ENCODE measurements at places on chromosomes 1 and 21.

DNA sequence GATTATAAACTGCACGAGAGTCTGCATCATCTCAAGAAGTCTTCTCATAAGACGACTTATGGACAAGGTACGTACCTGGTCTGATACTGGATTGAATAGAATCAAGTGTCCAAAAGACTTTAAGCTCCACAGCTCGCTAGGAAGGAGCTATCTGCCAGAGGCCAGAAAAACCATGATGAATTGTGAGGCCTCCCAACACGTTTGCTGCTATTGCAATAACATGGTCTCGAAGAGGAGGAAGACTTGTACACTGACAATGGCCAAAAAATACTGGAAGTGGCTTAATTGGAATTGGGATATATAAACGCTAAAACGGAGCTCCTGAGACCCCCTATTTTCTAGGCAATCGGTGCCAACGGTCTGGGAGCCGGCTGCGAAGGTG, 534 bp downstream of the DNAJC28 start:
- DNase-seq = no peak

DNA sequence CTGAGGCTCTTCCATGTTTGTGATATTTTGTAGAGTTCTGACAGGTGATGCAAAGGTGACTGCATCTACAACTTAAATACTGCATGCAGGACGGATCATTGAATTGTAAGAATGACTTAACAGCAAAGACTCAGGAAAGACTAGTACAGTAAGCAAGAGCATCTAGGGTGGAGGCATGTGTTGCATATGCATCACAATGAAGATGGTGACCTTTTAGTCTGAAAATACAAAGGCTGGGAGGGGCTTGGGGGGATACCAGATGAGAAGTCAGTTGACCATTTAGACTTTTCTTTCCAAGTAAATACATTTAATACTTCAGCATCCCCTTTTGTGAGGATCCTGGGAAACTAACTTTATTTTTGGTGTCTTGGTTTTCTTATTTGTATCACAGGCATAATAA, 145.5 kb downstream of the NUF2 start:
- DNase-seq = no peak

DNA sequence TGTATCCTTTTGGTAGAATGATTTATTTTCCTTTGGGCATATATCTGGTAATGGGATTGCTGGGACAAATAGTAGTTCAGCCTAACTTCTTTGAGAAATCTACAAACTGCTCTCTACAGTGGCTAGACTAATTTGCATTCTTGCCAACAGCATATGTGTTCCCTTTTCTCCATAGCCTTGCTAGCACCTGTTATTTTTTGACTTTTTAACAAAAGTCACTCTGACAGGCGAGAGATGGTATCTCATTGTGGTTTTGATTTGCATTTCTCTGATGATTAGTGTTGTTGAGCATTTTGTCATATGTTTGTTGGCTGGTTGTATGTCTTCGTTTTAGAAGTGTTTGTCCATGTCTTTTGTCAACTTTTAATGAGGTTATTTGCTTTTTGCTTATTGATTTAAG, 99.8 kb downstream of the UCK2 start:
- no peak for DNase-seq

GRCh38 chr1:242189591-242189990, 190.7 kb upstream of the MAP1LC3C start:
- DNase-seq = no peak

DNA sequence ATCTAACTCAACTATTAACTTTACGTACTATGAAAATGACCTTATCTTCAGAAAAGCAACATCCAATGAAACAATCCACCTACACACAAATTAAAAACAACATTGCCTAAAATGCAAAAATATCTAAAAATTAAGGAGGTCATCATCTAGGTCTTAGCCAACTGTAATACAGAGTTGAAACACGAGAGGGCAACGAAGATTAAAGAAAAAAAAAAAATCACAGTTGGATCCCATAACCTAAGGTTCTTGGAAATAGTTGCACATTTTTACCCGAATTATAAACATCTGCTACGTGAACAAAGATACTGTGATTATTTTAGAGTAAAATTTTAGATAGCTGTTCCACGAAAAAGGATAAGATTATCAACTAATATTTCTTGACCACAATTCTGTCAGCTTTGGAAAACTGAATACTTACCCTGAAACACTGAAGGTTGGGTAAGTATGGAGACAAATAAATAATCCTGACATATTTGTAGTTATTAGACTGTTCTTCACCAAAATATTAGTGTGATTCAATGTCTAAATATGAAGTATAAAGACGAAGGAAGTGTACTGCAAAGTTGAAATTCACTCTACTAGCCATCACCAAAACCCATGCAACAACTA, 88.0 kb upstream of the AK4 start:
- peak; percentile 4 for DNase-seq

DNA sequence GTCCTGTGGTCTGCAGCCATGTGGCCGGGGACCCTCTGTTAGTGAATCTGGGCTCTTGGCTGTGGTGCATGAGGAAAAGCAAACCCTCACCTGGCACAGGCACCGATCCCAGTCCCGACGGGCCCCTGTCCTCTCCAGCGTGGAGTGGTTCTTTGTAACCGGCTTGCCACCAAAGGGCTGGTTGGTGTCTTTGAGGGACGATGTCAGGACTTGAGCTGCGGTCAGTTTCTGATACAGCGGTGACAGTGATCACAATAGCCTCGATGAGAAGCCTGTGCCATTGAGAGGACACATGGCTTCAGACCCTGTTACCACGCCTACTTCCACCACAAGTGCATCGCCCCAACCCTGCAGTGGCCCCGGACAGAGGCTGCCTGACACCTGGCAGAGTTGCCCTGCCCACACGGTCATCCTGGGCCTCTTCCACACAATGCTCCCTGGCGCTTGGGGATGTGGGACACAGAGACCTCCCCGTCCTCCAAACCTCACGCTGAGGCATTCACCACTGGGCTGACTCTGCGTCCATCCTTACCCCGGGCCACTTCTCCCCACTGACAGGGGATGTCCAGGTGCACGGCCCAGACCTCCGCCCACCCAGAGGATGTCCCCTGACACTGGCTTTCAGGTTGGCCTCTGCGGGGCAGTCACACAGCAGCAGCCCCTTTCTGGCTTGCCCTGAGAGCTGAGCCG, 18.8 kb upstream of the ACTRT2 start:
- DNase-seq = no peak

DNA sequence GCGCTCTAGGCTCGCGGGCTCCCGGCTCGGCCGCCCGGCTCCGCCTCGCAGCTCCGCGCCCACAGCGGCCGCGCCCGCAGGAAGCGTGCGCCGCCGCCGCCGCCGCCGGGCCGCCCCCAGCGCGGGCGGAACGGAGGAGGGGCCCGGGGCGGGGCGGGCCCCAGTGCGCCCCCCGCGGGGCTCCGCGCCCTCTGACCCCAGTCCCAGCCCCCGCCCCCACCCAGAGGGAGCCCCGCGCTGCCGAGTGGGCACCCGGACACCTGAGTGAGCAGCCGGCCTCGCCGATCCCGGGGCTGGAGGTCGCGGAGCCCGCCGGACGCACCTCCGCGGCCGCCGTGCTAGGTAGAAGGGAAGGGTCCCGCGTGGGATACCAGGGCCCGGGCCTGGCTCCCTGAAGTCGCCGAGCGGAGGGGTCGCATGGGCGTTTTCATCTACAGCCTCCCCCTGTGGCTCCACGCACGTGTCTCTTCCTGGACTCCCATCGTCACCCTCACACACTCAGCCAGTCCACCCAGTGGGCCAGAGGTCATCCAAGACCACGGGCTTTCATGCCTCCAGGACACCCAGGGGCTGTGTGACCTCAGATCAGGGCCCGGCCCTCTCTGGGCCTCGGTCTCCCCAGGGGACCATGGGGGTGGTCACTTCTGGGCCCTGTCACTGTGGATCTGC, at the start of gene SDC3:
TSS of gene SDC3 (minus strand) at position 63 of the 669 bp plus-strand sequence. CDS start 172 bp downstream, outside the sequence.
- no peak for DNase-seq

GRCh38 chr1:215905493-215906115, 338.5 kb downstream of the KCTD3 start:
- peak; percentile 65 for DNase-seq

DNA sequence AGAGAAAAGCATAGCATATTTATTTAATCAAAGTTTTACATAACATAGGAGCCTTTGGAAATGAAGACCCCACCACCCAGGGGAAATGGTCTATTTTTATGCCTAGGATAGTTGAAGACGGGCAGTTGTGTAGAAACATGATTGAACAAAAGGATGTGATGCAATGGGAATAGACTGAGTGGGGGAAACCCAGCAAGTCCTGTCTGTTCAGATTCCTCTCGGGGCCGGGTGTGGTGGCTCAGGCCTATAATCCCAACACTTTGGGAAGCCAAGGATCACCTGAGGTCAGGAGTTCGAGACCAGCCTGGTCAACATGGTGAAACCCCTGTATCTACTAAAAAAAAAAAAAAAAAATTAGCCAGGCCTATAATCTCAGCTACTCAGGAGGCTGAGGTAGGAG, 298.3 kb downstream of the MATN1 start:
- DNase-seq = no peak

DNA sequence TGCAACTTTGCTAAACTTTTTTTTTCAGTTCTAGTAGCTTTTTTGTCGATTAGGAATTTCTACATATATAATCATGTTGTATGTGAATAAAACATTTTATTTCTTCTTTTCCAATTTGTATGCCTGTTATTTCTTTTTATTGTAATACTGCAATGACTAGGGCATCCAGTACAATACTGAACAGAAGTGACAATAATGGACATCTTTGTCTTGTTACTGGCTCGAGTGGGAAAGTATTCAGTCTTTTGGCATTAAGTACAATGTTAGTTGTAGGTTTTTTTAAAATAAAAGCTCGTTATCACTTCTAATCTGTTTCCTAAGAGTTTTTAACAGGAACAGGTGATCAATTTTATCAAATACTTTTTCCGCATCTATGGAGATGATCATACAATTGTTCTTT, 9.8 kb downstream of the STPG1 start:
- no peak for DNase-seq

GRCh38 chr1:5660141-5660935, 331.9 kb downstream of the NPHP4 start:
- no peak for DNase-seq

- DNase-seq = no peak
Observed at GRCh38 chr1:229190057-229190575, 80.8 kb upstream of the RAB4A start.

DNA sequence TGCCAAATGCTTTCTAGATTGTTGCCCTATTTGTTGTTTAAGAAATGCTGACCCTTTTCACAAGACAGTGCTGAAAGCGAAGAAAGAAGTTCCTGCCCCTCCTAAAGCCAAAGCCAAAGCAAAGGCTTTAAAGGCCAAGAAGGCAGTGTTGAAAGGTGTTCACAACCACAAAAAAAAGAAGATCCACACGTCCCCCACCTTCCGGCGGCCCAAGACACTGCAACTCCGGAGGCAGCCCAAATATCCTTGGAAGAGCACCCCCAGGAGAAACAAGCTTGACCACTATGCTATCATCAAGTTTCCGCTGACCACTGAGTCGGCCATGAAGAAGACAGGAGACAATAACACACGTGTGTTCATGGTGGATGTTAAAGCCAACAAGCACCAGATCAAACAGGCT, 55.7 kb downstream of the PSMG1 start:
- DNase-seq = no peak

GRCh38 chr1:22539510-22540118, 23.7 kb upstream of the EPHA8 start:
- no peak for DNase-seq

- no peak for DNase-seq
Observed at GRCh38 chr1:117586747-117587498, 18.9 kb upstream of the TENT5C start.

GRCh38 chr1:48695161-48695560, 81.5 kb downstream of the BEND5 start:
- DNase-seq = no peak

DNA sequence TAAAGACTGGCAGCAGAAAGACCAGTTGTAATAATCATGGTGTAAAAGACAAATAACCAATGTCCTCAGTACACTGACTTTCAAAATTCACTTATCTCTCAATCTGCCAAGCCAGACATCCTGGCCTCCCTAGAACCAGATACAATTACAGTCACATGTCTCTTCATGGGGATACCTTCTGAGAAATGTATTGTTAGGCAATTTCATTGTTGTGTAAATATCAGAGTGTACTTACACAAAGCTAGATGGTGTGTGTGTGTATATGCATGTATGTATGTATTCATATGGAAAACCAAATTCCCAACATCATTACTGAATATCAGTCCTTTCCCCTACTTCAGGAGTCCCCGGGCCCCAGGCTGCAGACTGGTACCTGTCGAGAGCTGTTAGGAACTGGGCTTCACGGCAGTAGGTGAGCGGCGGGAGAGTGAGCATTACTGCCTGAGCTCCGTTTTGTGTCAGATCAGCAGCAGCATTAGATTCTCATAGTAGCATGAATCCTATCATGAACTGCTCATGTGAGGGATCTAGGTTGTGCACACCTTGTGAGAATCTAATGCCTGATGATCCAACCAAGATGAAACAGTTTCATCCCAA, 65.3 kb upstream of the ZNF326 start:
- no peak for DNase-seq

DNA sequence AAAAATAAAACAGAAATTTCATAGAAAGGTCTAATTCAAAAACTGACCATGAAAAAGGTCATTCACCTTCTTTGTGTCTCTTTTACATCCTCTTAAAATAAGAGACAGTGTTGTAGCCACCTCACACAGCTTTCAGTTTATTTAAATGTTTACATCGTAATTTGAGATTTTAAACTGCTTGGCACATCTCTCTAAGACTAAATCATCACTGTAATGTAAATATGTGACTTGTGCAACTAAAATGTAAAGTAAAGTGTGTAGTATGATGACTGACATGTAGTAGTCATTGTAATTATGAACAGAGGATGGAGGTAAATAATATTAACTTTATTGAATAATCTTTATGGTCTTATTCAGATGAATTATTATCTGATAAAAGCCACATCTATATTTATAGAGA, 283.9 kb downstream of the KCNT2 start:
- DNase-seq = no peak

DNA sequence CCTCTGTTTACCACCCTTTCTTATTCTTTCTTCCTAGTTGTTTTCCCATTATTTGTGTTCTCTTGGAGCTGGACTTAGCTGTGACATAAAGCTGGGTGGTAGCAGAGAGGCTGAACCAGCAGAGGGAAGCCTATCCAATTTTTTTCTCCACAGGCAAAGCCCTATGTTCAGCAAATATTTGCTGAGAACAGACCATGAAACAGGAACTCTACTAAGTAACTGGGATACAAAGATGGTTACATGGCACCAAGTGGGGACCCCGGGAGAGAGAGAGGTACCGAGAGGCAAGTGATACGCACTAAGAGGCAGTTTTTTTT, 6.6 kb downstream of the CFAP141 start:
- DNase-seq = peak; percentile 36

GRCh38 chr1:18870957-18871356, 11.5 kb upstream of the TAS1R2 start:
- DNase-seq = no peak

GRCh38 chr1:163824490-163824889, 502.7 kb downstream of the NUF2 start:
- no peak for DNase-seq

GRCh38 chr1:143619851-143620250, 351.9 kb downstream of the FAM72C start:
- no peak for DNase-seq

DNA sequence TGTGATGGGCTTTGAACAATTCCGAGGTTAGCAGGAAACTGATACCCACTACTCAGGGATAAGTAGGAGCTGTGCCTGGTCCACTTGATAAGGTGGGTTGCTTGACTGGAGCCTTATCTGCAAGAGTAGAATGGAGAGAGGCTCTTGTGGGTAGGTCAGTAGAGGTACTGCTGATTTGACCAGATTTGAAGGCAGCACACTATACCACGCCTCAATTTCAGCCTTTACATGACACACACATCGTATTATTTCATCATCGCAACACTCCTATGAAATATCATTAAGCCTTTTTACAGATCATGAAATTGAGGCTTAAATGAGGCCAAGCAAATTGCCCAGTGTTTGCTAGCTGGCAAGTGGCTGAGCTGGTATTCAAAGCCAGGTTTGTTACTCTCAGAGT, 69.6 kb downstream of the KCNJ15 start:
- no peak for DNase-seq
